ENCODE measurements at places on chromosomes 13 and 19.

GRCh38 chr13:45156565-45157361, 36.5 kb downstream of the GTF2F2 start:
- DNase-seq, result no peak

DNA sequence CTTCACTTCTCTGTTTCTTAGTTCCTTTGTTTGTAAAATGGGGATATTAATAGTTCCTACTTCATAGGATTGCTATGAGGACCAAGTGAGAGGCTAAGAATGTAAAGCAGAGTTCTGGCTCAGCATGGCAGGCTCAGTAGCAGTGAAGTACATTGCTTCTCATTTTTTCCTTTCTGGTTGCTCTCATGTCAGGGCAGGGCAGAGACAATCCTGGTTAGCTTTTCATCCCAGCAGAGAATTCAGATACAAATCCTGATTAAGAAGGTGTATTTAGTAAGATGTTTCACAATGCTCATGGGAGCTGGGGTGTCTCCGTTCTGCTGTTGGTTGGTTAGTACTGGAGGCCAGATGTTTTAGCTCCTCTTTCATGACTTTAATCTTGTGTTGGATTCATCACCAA, 42.9 kb downstream of the WASF3 start:
- DNase-seq, result no peak

GRCh38 chr19:50000841-50001557, 24.2 kb downstream of the VRK3 start:
- no peak for DNase-seq

DNA sequence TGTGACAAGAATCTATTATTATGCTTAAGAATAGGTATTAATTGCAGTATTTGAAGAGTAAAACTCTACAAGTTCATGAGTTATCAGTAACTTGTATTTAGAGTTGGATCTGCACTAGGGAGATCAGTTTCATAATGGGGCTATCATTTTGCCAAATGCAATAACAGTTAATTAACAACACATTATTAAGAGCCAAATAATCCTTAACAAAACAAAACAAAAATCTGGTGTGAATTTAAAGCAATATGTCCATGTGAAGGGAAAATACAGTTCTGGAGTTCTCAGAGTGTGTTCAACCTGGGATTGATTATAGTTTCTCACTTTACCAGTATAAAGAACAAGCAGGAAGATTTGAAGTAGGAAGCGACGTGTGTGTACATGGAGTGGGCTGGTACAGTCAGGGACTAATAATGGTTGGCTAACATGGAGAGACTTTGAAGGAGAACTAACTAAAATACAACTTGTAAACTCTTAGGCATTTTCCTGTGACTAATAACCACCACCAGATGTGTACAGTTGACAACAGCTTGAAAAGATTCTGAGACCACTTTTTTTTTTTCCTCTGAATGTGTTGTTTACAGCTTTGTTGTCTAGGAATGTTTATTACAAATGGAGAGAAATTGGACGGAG, 58.5 kb downstream of the POSTN start:
- DNase-seq, result no peak

- no peak for DNase-seq
These were observed 4.7 kb downstream of the ERF start for GRCh38 chr19:42250183-42250665.

GRCh38 chr13:22210134-22210930, 539.5 kb downstream of the FGF9 start:
- no peak for DNase-seq

- no peak for DNase-seq
These were observed at the start of gene HRC for GRCh38 chr19:49155005-49155819. TSS of gene HRC (minus strand) at chr19:49155396. CDS start at chr19:49155237, 159 bp downstream.

Measured in activated CD4-positive, alpha-beta T cell treated with anti-CD3 and anti-CD28 coated beads, Interleukin-2, amount 10 ng/mL, durations not matched to agents 7 days and 5 days (primary cell).